ENCODE measurements at places on chromosomes 16 and 17.

DNA sequence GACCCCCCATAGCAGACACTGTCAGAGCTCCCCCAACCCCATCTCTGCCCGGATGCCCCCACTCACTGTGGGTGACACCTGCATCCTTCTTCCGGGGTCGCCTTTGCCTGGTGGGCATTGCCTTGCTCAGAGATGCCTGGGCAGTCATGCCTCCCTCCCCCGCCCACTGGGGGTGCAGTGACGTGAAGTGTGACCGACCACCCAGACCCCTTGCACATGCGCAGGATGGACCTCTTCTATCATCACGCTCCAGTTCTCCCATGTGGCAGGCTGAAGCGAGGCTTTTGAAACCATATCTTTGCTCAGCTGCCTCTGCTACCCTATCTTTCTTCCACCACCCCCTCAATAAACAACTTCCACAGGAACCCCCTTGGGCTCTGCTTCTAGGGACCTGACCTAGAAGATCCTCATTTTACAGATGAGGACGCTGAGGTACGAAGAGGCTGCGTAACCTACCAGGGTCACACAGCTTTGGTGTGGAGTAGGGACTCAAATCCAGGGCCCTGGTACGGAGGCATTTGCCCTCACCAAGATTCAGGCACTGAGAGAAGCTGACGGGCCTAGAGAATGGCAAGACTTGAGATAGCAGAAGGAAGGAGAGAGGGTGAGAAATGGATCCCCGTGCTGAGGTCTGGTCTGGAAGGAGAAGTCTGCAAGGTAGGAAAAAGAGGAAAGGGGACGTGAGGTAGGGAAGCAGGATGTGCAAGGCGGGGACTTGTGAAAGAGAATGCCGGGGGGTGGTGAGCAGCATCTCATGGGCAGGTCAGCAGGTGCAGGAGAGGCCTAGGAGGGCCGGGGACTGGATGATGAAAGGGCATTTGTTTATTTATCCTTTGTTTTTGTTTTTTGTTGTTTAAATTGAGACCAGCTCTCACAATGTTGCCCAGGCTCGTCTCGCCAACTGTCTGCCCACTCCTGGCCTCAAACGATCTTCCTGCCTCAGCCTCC, 14.4 kb downstream of the NLRC5 start:
- peak overlapping the region; percentile 22 for H3K4me3 ChIP-seq
- H3K36me3 ChIP-seq = peaks cover 67% of the 10 kb centered on the region
- H3K4me1 ChIP-seq = peaks cover 56% of the 10 kb centered on the region
- no peak for DNase-seq
- no peaks in the 10 kb centered on the region for H3K27me3 ChIP-seq

- H3K27ac ChIP-seq = no peak overlapping the region
- no peak for DNase-seq
- H3K4me1 ChIP-seq = no peaks in the 10 kb centered on the region
Observed at GRCh38 chr17:49891271-49891670, 43.4 kb upstream of the TAC4 start.

DNA sequence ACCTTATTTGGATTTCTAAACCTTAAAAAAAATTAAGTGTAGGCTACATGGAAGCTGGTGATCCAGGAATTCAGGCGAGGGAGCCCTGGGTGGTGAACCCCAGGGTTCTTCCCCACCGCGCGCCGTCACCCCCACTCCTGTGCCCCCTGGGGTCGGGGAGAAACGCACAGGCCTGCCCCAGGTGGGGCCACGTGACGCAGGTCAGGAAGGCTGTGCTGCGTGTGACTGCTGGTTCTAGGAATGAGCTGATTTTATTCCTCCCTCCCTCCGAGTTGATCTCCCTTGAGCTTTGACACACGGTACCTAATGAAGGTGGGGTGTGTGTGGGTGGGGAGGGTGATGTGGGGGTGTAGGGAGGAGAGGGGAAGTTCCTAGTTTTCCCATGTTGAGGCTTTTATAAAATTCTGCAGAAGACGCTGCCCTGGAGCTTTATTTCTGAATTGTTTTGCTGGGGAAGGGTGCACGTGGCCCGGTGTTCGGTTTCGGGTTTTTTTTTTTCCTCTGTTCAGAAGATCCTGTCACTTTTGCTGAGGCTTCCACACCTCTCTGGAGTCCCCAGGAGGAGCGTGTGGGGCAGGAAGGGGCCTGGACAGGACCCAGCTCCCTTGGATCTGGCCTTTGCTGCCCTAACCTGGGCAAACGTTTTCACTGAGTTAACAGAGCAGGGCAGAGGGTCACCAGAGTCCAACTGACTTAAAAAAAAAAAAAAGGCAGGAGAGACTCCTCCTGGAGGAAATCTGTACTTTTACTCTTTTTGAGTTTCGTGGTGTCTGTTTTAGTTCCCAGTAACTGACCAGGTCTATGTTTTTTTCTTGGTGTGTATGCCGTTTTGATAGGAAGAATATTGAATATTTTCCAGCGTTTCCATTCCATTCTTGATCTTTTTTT, 55.8 kb upstream of the GSE1 start:
- peaks cover 4% of the 10 kb centered on the region for H3K27me3 ChIP-seq
- H3K4me1 ChIP-seq = peaks cover 37% of the 10 kb centered on the region
- peaks cover 5% of the 10 kb centered on the region for H3K36me3 ChIP-seq
- DNase-seq = peak; percentile 52
- peak overlapping the region; percentile 82 for H3K4me3 ChIP-seq

GRCh38 chr16:51225878-51226277, 74.8 kb upstream of the SALL1 start:
- H3K4me3 ChIP-seq = no peak overlapping the region
- no peaks in the 10 kb centered on the region for H3K36me3 ChIP-seq
- no peak overlapping the region for H3K27ac ChIP-seq
- no peaks in the 10 kb centered on the region for H3K27me3 ChIP-seq

DNA sequence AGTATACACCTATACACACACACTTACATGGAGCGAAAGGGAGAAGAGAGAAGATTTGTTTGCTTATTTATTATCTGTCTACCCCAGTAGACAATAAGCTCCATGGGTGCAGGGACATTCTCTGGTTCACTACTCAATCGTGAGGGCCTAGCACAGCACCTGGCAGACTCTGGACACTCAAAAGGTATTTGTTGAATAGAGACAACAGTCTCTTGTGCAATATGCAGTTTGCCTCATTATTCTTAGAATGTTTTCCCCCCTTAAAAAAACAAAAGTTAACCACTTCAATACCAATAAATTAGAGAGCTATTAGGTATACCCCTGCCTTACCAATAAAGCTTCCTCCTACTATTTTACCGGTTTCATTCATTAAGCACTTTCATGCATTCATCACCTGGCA, 2.0 kb downstream of the AKAP10 start:
- DNase-seq = no peak
- H3K36me3 ChIP-seq = peaks cover 46% of the 10 kb centered on the region
- H3K27ac ChIP-seq = no peak overlapping the region
- H3K27me3 ChIP-seq = no peaks in the 10 kb centered on the region

GRCh38 chr17:57852092-57852954, 2.5 kb upstream of the MRPS23 start:
- no peak overlapping the region for H3K4me3 ChIP-seq
- DNase-seq = no peak
- H3K27ac ChIP-seq = no peak overlapping the region
- H3K4me1 ChIP-seq = peaks cover 25% of the 10 kb centered on the region

DNA sequence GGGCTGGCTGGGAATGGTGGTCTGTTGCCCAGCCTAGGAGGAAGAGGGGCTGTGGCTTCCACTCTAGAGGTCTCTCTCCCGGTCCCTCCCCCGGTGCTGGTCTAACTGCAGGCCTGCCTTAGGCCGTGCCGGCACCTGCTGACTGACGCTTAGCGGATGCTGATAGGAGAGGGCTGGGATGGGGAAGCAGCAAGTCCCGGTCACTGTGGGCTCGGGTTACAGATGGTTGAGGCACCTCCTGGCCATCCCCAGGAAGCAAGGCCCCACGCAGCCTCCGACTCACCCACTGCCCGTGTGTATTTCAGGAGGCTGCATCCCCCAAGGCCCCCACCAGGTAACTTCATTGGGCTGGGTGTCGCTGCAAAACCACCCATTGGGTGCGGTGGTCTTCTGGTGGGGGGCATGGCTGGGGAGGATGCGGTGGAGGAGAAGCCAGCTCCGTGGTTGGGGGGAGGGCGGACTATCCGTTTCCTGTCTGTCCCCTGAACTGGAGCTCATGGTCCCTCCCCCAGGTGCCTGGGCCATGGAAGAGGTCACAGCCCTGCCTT, 278.9 kb downstream of the SEC14L1 start:
- peak overlapping the region; percentile 73 for H3K4me3 ChIP-seq
- peaks cover 38% of the 10 kb centered on the region for H3K36me3 ChIP-seq
- H3K27me3 ChIP-seq = no peaks in the 10 kb centered on the region
- DNase-seq = no peak
- peak overlapping the region; percentile 81 for H3K27ac ChIP-seq

Data from T-helper 2 cell treated with Interferon-gamma antibody and Interleukin-4, amounts not matched to agents 5 μg/mL and 100 μg/mL, for 36 hours (primary cell).